ENCODE measurements at places on chromosomes 11 and 22.

GRCh38 chr11:45665206-45665932 is at the start of gene CHST1:
TSS of gene CHST1 (minus strand) at chr11:45665622. CDS start at chr11:45650923, 14,699 bp downstream.
- no peak for DNase-seq

DNA sequence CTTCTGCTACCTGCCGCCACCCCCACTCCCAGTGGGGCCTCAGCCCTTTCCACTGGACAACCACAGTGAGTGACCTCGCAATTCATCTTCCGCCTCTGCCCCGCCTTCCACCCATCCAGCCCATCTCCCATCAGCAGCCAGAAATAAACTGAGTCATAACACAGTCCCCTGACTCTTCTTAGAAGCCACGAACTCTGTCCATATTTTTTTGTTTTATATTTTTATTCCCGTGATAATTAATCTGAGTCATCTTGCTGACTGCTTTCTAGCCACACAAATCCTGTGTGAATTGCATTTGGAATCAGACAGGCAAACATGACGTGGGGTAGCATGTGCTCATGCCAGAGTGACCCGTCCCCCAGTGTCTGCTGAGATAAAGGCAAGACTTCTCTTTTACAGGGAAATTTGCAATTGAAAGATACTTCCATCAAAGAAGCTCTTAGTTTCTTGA is 7.0 kb downstream of the FADD start:
- peak; percentile 36 for DNase-seq

DNA sequence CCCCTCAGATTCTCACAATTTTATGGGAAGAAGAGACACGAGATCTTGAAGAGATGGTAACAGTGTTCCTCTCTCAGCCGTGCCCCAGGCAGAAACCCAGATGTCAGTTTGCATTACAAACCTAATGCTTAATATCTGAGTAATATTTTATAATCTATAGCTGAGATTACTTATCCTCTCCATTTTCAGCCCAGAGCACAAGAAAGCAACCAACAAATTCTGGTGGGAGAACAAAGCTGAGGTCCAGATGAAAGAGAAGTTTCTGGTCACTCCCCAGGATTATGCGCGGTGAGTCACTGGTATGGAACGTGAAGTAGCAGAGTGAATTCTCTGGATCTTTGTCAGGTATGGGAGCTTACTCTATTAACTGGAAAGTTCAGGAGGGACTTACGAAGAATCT is 884 bp downstream of the CENATAC start:
- peak; percentile 73 for DNase-seq

DNA sequence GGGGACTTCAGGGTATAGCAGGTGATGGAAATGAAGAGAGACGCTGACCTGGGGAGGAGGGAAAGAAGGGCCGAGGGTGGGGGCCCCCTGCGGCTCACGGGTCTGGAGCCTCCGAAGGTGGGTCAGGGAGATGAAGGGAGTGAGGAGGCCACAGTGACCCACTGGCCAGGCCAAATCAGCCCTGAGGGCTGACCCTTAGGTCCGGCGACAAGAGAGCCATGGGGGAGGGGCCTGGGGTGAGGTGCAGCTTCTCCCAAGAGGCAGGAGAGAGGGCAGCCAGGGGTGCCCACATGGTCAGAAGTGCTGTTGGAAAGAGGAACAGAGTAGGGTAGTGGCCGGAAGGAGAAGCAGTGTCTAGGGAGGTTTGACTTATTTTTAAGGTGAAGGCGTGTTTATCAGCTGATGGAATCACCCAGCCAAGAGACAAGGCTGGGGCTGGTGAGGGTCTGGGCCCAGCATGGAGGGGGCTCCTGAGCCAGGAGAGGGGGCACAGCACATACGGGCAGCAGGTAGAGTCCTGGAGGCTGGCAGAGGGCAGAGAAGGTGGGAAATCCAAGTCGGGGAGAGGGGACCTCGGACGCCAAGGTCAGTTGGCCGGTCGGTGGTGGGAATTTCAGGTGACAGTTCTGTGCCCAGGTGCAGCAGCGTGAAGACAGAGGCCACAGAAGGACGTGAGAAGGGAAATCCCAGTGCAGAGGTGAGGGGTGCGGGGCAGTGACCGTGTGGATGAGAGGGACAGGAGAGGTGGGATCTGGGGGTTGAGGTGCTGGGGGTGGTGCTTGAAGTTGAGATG is 49.0 kb downstream of the LINC01488 start:
- no peak for DNase-seq

- DNase-seq = no peak
Measured at GRCh38 chr22:23404689-23405365, 175.3 kb downstream of the IGLL1 start.

DNA sequence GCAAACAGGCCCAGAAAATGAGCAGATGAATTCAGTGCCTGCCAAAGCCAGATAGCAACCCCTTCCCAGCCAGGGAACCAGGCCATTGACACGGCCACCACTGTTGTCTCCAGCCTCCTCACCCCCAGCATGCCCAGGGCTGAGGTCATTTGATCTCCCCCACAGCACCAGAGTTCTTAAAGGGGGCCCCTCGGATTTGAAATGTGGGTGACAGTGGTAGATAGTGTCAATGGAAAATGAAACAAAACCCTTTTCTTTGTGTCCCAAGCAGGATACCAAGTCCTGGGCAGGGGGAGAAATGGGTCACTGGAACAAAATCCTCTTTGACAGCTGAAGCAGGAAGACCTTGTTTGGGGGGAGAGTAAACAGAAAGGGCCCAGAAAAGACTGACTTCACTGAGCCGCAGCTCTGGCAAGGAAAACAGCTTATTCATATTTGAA is 14.3 kb upstream of the ACCSL start:
- no peak for DNase-seq

Data from HCEC 1CT (cell line).